ENCODE measurements at places on chromosomes 5 and 9.

- DNase-seq, result no peak
Measured at GRCh38 chr9:91714874-91715615, 235.0 kb downstream of the ROR2 start.

DNA sequence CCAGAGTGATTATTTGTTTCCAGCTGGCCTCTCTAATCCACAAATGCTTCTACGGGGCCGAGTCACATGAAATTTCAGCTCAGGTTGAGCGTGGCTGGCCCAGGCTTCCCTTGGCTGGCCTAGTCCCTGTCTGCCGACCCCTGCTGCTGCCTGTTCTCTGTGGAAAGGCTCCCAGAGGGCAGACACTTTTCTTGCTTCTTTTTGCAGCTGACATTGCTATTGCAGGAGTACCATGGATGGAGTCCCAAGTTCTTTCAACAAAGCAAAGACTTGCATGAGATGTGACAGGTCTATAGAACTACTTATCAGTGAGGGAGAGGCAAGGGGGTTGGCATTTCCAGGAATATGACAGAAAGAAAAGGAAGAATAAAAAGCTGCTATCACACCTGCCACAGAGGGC is 287.4 kb upstream of the ARRDC3 start:
- no peak for DNase-seq

DNA sequence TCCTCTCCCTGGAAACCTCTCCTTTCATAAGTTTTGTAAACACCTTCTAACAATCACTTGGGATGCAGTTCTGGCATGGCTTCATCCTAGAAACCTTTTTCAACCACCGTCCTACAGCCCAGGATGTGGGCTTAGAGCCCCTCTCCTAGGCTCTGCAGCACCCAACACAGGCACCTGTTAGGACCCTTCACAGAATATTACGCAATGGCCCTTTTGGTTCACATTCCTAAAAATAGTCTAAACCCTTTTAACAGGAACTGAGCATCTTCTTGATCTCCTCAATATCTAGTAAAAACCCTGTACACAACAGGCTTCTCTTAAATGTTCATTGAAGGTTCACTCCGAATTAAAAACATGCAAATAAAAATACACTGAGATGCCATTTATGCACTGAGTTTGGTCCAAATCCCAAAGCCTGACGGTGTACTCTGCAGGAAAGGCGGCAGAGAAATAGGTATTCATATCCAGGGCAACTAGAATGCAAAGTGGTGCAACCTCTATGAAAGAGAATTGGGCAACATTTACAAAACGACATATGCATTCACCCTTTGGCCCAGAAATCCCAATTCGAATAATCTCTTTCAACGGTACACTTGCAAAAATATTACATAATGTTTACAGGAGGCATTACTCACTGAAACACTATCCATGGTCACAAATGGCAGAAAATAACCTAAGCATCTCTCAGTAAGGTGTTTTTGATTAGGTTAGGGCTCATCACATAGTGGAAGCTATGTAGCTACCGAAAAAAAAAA is 169.3 kb downstream of the SEMA5A start:
- no peak for DNase-seq

- no peak for DNase-seq
Measured at GRCh38 chr9:19130436-19130835, 3.1 kb upstream of the PLIN2 start.

GRCh38 chr5:40679913-40680681 is at the start of gene PTGER4:
Gene PTGER4, plus strand, starts transcription at chr5:40679915. Its CDS starts 1,079 bp downstream, at chr5:40680994.
- DNase-seq, result no peak

- no peak for DNase-seq
Measured at GRCh38 chr9:38119560-38120236, 50.7 kb upstream of the SHB start.

DNA sequence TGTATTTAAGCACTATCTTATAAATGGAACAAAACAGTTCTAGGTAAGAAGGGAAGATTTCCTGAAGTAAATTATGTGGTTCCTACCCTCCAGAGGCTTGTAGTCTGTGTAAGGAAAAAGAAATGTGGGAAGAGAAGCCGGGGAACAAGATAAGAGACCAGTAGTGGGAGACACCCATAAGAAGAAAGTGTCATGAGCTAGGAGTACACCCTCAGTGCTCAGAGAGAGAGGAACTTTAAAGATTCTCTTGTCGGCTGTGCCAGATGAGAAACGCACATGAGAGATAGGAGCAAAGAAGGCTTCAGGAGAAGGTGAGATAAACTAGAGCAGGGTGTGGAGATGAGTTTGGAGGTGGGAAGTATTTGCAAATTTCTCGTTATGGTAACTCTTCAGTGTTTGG is 18.1 kb downstream of the SLC36A1 start:
- DNase-seq, result no peak

DNA sequence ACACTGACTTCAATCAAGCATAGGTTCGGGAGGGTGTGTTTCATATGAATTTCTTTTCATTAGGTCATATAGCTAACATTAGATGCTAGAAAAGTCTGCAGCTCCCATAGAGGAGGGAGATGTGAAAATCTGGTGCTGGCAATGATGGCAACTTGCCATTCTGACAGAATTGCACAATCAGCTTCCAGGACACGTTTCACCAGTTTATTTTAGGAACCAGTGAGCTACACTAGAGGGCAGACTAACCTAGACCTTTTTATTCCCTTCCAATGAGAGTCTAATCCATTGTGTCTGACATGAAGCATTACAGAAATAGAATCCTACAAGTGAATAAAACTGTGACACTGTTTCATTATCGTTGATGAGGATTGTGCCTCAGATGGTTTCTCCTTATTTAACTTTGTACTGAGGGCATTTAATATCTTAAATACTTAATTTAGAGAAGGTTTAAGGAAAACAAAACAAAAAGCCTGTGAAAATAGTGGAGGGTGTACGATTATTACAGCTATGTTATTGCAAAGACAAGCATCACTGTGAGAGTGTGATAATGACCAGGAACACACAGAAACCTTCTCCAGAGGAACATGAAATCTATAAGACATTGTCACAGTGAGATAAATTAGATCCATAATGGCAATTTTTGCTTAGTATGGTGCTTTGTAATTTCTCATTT is 363.3 kb upstream of the RPS23 start:
- DNase-seq, result peak; percentile 7

Measured in hypothalamus (tissue), 51 donors.